NCI-H187 (cell line): ENCODE measurements at places on chromosomes 2 and 18.

DNA sequence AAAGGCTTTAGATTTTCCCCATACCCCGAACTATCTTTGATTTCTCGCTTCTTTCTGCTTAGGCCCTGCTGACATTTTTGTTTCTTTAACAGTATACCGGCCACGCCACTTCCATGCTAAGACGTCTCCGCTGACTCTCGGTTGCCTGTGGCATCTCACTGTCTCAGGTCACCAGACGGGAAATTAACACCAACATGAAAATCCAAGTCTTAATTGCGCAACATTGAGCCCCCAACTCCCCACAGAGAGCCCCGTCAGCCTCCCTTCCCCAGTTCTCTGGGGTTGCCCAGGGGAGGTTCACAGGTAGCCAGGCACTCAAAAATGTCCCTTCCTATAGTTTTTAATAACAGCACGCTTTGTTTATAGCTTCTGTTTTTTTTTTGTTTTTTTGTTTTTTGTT is 30.2 kb downstream of the CD8B2 start:
- DNase-seq = no peak

DNA sequence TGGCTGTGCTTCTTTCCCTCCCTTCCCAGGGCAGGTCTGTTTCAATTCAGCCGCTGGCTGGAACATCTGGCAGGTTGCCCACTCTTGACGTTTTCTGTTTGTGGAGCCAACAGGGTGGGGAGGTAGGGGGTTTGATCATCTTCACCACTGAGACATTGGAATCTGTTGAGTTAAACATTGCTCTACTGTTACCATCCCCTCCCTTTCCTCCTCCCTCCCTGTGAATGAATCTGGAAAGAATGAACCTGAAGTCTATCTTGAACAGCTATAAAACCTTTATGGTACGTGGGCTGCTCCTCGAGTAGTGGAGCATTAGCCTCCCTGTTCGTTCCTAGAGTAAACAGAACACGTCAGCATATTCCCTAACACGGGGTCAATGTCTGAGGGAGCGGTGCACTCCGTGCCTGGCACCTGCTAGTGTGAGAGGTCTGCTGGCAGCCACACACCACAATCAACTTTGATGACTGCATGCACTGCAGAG is 249.9 kb upstream of the RBBP8 start:
- no peak for DNase-seq

DNA sequence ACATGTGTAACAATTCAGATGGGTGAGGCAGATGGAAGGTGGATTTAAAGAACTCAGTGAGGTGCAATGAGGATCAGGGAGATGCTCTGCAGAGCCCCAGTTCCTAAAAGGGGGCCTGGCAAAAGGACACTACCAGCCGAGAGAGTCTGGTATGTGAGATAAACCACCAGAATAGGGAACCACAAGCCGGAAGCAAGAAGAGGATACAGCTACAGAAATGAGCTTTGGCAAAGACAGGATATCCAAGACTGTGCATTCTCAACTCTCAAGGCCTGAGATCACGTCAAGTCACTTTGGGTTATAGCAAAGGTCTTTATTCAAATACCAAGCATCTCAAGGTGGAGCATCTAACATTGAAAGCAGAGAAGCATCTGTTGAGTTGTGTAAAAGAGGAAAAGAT is 293.5 kb downstream of the ARHGAP15 start:
- DNase-seq = no peak

DNA sequence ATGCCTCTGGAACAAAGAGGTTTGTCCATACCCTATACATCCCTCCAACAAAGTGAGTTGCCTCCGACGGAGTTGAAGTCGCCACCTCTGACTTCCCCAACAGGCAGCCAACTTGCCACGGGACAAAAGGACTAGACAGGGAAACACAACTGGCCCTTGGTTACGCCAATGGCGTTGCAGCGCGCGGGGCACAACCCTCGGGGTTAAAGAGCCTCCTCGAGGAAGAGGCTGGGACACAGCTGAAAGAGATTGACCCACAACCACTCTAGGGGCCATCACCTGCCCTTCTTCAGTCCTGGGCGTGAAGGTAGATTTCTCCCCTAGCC is 545 bp downstream of the GTF3C2 start:
- no peak for DNase-seq

GRCh38 chr2:100075532-100075931 is 66.9 kb downstream of the AFF3 start:
- no peak for DNase-seq
